Sigmoid colon (tissue), 7 donors: ENCODE measurements at places on chromosomes 6 and 20. TPM values are rescaled to one million over a fixed set of nuclear protein-coding genes. Genes with fewer than 3 reads are reported as not detected.

The ZSCAN23 gene
- 2.9 TPM for total RNA-seq

The PNPLA1 gene
- not detected for total RNA-seq

The SEL1L2 gene
- 3.3 TPM for total RNA-seq

The CD93 gene
- 20.8 TPM for total RNA-seq

DNA sequence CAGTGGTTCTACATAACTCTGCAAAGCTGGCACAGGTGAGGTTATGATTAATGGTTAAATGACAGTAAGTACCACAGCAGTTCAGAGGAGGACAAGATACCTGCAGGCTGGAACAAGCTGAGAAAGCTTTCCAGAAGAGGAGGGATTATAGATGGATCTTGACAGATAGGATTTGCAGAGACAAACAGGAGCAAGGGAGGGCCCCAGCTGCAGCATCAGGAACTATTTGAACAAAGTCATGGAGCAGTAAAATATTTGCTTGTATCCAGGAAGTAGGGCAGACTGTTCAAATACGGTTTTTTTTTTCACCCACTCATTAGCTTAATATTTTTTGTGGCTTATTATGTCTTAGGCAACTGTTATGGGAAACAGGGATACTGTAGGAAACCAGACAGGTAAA is 144.4 kb upstream of the MAN1A1 start:
- H3K27ac ChIP-seq, result no peak overlapping the region
- no peaks in the 10 kb centered on the region for H3K4me1 ChIP-seq
- H3K27me3 ChIP-seq, result no peaks in the 10 kb centered on the region
- no peak for DNase-seq

DNA sequence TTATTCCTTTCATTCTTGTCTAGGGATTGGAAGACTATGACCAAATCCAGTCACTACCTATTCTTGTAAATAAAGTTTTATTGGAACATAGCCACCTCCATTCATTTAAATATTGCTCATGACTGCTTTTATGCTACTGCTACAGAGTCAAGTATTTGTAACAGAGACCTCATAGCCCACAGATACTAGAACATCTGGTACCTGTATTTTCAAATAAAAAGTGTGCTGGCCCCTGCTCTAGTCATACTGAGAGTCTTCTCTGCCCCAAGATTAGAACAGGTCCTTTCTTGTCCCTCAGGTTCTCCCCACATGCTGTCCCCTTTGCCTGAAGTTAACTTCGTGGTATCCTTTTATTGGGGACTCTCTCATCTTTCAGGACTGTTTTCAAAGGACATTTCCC is 422.3 kb downstream of the CBLN4 start:
- no peak for DNase-seq
- no peak overlapping the region for H3K4me3 ChIP-seq
- H3K27me3 ChIP-seq, result no peaks in the 10 kb centered on the region
- H3K4me1 ChIP-seq, result no peaks in the 10 kb centered on the region
- H3K27ac ChIP-seq, result no peak overlapping the region

- H3K4me3 ChIP-seq, result no peak overlapping the region
- H3K4me1 ChIP-seq, result no peaks in the 10 kb centered on the region
- no peaks in the 10 kb centered on the region for H3K27me3 ChIP-seq
- no peak for DNase-seq
- H3K36me3 ChIP-seq, result peaks cover 38% of the 10 kb centered on the region
These were observed 37.9 kb downstream of the NEDD9 start for GRCh38 chr6:11194356-11195218.

DNA sequence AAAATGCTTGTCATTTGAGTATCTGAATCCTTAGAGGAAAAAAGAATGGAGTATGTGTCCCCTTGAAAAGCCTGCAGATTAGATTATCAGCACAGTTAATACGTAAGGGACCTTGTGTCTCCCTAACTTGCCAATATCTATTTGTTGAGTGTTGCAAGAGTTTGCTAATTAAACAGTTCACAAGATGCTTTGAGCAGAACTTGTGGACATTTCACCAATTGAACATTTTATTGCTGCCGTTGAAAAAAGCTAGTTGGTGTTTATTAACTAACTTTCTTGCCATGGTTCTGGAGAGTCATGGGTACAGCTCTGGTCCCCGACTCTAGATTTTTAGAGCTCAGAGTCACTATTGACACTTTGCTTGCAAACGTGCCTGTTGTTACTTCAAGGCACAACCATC is 30.6 kb upstream of the PRDM1 start:
- no peaks in the 10 kb centered on the region for H3K27me3 ChIP-seq
- no peak for DNase-seq
- no peaks in the 10 kb centered on the region for H3K36me3 ChIP-seq
- no peak overlapping the region for H3K27ac ChIP-seq
